Activated CD8-positive, alpha-beta memory T cell treated with anti-CD3 and anti-CD28 coated beads for 4 hours (primary cell): ENCODE measurements at places on chromosomes 7 and 10.

DNA sequence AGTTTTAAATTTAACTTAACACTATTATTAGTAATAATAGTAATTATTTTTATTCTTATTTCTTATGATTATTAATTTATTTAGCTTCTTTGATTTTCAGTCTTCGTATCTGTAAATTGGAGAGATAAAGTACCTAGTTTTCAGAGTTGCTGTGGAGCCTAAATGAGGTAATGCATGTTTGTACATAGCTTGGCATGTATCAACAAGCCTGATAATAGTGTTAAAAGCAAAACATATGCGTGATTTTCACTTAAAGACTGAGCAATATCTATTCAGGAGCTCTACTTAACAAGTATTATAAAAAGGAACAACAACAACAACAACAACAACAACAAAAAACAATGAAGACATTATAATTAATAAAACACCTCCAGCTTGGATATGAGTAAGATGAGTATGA, 12.4 kb downstream of the CALCR start:
- no peak for DNase-seq

DNA sequence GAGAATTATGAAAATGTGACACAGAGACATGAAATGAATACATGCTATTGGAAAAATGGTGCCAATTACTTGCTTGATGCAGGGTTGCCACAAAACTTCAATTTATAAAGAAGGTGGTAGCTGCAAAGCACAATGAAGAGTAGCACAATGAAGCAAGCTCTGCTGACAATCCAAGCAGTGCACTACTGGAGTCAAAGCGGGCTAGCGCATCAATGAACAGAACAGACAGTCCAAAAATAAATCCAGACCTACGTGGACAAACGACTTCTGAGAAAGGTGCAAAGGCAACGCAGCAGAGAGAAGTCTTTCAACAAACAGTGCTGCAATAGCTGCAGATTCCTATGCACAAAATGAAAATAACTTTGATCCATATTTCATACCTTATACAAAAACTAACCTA, 75.8 kb downstream of the LARP4B start:
- no peak for DNase-seq

DNA sequence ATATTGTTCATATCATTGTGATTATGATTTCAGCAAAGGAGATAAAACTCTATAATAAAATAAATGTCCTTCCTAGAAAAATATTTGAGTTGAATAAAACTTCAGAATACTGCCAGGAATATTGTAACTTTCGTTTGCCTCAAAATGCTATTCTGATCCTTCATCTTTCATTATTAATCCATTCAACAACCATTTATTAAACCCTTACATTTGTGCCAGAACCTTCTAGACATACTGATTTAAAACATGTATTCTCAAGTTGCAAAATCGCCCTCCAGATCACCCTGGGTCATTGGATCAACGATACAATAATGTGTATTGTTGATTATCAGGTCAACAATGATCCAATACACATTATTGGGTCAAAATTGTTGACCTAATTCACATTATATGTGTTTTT, 759.8 kb downstream of the CNTNAP2 start:
- no peak for DNase-seq

- DNase-seq: no peak
These were observed 28.7 kb downstream of the ST8SIA6 start for GRCh38 chr10:17425584-17426262.

DNA sequence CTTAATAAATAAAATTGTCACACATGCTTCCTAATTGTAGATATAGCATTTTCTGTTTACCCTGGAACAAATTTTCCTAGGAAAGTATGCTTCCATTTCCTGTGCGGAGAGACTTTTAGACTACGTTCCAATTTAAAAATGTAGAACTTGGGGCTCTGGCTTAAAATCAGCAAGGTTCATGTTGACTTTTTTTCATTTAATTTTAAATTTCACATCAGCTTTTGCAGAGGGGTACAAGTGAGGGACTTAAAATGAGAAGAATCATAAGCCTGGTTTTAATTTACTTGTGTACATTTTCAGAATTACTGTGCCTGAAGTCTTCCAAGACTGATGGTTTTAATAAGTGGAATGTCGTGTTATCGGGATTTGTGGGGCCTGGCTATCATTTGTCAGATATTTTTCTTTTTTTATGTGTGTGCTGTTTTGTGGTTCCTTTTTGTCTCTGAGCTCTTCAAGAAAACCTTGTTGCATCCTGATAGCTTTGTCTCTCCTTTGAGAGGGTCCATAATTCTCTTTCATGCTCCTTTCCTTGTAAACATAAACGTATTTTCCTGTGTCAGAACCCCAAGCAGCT, 8.8 kb upstream of the ATRNL1 start:
- no peak for DNase-seq

DNA sequence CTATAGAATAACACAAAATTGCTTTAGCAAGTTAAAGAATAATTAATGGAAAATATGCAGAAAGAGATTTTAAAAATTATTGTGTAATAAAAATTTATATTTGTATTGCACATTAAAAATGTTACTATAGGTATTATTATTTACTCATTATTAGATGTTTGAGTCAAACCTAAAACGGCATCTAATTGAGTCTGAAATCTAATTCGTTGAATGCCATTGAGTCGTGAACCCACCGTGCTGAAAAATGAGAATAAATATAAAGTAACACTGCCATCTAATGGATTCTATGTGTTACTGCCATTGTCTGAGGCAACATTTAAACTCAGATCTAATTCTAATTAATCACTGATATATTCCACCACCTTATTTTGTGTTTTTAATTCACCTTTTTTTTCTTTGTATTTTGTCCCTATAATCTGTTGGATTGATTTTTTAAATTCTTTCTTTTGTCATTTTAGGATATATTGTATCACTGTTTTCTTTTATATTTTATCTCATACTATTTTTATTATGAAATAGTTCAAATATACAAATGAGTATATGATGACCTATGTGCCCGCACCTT, 62.2 kb downstream of the SAMD9 start:
- DNase-seq: no peak

DNA sequence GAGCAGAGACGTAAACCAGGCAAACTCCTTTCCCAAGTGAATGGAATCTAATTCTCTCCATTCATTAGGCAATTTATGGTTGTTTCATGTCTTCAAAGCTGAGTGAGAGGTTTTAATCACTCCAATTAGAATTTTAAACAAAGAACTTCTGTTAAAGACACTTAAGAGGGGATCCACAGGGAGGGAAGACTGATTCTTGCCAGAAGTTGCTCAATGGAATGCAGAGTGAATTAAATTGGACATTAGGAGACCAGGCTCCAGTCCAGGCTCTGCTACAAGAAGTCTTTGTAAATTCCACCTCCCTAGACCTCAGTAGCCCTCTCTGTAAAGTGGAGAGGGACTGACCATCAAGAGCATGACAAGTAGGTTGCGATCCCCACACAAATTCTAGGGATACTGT, 130.7 kb upstream of the TMEM72 start:
- no peak for DNase-seq

DNA sequence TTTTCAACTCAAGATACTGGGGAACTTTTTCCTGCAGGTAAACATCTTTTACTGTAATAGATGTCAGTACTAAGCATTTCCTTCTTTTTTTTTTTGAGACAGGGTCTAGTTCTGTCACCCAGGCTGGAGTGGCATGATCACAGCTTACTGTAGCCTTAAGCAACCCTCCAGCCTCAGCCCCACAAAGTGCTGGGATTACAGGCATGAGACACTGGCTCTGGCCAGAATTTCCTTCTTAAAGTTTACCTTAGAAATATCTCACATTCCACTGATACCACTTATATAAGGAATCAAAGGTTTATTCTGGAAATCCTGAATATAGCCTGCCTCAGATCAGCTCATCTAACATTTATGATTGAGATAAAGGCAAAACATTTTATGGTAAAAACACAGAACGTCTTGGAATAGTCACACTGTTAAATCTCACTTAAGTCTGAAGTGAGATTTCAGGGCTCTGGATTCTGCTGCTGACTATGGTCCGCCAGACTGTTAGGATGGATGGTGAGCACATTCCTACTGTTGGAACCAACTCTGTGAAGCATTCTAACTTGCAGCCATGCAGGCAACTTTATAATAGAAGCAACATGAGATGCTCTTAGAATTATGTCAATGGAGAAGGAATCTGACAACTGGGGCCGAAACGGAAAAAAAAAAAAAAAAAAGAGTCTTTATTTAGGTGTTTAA, 151.9 kb downstream of the ZMYND11 start:
- DNase-seq: no peak

GRCh38 chr7:1809070-1809469, 139.0 kb downstream of the ELFN1 start:
- no peak for DNase-seq

DNA sequence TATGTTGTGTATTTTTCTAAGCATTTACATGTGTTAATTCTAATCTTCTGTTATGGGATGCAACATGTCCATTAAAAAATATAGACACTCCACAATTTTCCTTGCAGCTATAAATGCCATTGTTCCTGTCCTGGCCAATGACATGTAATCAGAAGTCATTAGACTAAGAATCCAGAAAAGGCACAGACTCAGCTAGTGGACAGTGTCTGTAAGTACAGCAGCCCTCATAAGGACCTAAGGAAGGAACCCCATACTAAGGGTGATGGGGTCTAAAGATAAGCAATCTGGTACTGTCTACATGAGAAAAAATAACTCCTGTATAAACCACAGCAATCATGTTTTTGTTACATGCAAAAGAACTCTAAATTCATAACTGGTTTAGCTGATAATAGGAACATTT, 115.9 kb downstream of the GPR85 start:
- DNase-seq: no peak

GRCh38 chr7:21141476-21141875, 286.4 kb upstream of the SP4 start:
- DNase-seq: no peak

DNA sequence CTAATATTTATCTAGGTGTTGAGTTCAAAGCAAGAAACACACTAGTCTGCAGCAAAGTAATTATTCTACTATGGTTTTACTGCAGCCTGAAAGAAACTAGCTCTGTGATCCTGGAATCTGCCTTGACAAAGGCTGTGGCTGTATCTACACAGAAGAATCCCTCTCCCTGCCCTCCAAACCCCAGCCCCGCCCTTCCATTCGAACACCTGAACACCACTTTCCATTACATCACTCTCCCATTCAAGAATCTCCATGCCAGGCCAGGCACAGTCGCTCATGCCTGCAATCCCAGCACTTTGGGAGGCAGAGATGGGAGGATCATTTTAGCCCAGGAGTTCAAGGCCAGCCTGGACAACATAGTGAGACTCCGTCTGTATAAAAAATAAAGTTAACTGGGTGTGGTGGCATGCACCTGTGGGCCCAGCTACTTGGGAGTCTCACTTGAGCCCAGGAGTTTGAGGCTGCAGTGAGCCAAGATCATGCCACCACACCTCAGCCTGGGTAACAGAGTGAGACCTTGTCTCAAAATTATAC, 23.3 kb downstream of the LRRC20 start:
- no peak for DNase-seq

- DNase-seq: no peak
These were observed 9.6 kb downstream of the CH25H start for GRCh38 chr10:89197473-89197872.

GRCh38 chr7:774161-775109, 47.4 kb upstream of the PRKAR1B start:
- DNase-seq: peak; percentile 32

- DNase-seq: no peak
These were observed 21.3 kb upstream of the ZMIZ2 start for GRCh38 chr7:44727158-44727936.

- DNase-seq: no peak
These were observed 67.1 kb downstream of the OTUD1 start for GRCh38 chr10:23505797-23506465.

- no peak for DNase-seq
These were observed 75.0 kb downstream of the AASS start for GRCh38 chr7:122068999-122069398.

DNA sequence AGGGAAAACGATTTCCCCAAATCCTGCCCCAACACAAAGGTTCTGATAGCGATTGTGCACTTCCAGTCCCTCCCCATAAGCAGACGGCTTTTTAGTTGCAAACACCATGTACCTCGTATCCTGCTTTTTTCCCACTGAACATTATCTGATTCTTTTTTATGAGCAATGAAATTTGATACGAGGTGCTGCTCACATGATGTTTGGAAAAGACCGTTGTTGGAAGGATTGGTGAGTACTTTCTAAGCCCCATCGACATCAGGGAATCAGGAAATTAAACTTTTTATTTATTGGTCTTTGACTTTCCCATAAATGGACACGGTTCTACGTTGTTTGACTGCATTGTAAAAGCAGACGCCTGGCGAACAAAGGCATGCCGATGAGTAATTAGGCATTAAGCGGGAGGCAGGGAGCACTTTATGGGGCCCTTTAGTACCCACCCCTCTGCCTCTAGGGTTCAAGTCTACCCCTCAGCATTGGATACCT, 49.4 kb downstream of the TEX36 start:
- DNase-seq: no peak

- DNase-seq: no peak
These were observed 65.0 kb downstream of the ANKRD7 start for GRCh38 chr7:118289476-118289875.

GRCh38 chr7:40694026-40694809, 559.4 kb downstream of the SUGCT start:
- DNase-seq: no peak

DNA sequence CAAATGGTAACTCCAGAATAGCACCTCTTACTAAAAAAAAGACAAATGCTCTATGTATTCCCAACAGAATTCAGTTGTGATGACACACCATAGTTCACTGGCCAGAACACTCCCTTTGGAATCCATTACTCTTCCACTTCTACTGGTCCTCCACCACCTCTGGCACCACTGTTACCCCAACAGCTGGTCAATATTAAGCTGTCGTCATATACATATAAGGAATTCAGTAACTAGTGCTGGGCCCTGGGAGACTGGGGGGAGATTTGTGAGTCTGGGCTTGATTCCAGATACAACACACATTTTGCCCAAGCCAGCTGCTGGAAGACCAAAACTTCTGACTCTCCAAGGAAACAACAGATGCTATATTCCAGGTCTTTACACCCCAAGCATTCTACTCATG, 26.0 kb upstream of the ITGA8 start:
- DNase-seq: no peak

- no peak for DNase-seq
These were observed 625.6 kb upstream of the MKI67 start for GRCh38 chr10:128751851-128752250.

DNA sequence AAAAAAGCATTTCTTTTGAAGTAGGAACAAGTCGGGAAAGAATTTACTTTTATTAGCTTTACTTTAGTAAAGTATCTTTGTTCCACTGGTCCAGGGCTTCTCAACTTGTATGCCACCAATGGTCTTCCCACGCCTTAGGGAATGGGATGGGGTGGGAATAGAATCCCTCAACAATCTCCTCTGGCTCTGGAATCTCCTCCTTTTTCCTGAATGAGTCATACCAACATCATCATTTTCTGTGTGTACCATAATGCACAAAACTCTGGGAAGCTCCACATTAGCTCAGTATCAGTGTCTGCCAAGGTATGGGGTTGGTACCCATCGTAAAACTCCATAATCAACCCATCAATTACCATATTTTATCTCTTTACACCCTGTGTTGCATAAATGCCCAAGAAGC, 159.4 kb upstream of the BMPER start:
- no peak for DNase-seq
